Right renal cortex interstitium (tissue), 3 donors: ENCODE measurements at places on chromosomes 7 and 10. TPM values are rescaled to one million over a fixed set of nuclear protein-coding genes. Genes with fewer than 3 reads are reported as not detected.

GRCh38 chr10:108631332-108631731 lies 1292.0 kb downstream of the XPNPEP1 start:
- DNase-seq, result no peak

DNA sequence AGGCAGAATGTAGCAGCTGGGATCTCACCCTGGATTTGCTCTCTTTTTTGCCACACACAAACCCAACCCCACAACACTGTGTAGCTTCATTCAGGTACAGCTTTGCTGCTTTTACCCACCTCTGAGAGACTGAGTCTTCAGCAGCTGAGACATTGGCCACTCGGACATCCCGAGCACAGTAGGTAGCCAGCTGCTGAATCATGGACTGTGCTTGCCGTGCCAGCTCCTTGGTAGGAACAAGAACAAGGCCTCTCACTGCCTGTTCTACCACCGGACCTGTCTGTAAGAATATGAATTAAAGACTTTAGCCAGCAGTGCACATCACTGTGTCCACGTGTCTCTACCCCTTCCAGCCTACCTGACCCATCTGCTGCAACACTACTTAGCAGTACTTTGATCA lies 937 bp downstream of the DDX56 start:
- DNase-seq, result no peak

DNA sequence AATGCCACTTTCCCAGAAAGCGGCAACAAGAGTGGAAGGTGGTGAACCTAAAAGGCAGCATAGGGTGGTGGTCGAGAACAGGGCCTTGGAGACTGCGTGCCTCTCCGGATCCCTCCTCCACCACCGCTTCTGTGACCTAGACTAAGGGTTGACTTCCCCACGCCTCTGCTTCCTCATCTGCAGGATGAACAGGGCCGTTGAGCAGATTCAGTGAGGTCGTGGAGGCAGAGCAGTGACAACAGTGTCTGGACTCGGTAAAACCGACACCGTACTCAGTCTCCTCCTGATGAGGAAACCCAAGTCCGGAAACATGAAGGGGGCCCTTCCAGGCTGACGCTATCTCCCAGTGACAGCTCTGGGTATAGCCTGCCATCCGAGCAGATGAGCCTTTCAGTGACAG lies 162.6 kb downstream of the CELF2 start:
- DNase-seq, result no peak

- DNase-seq, result no peak
Observed at GRCh38 chr10:51585742-51586141, 113.7 kb downstream of the CSTF2T start.

GRCh38 chr10:131896403-131896802 lies 4.4 kb upstream of the PPP2R2D start:
- DNase-seq, result no peak

DNA sequence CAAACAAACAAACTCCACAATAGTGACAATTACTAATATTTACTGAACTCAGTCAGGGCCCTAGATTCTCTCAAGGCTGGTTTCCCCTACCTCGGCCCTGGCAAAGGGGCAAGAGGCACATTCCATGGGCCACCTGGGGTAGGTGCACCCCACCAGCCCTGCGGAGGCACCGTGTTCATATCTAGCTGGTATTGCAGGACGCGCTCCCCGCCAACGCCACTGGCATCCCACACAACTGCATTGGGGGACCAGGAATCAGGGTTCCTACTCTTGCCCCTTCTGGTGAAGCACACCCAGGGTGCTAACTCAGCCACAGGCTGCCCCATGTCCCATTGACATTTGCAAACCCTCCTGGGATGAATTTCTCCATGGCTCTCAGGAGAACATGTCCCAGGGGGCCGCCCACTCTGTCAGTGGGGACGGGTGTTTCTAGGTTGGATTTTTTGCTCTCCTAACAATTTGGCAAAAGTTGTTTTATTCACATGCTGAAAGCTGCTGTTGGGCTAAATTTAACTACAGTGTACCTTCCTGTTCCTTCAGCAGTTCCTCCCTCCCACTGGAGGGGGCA lies 76.7 kb downstream of the ZRANB1 start:
- no peak for DNase-seq

- DNase-seq, result no peak
Observed at GRCh38 chr10:38038932-38039245, 28.4 kb downstream of the ZNF33A start.

DNA sequence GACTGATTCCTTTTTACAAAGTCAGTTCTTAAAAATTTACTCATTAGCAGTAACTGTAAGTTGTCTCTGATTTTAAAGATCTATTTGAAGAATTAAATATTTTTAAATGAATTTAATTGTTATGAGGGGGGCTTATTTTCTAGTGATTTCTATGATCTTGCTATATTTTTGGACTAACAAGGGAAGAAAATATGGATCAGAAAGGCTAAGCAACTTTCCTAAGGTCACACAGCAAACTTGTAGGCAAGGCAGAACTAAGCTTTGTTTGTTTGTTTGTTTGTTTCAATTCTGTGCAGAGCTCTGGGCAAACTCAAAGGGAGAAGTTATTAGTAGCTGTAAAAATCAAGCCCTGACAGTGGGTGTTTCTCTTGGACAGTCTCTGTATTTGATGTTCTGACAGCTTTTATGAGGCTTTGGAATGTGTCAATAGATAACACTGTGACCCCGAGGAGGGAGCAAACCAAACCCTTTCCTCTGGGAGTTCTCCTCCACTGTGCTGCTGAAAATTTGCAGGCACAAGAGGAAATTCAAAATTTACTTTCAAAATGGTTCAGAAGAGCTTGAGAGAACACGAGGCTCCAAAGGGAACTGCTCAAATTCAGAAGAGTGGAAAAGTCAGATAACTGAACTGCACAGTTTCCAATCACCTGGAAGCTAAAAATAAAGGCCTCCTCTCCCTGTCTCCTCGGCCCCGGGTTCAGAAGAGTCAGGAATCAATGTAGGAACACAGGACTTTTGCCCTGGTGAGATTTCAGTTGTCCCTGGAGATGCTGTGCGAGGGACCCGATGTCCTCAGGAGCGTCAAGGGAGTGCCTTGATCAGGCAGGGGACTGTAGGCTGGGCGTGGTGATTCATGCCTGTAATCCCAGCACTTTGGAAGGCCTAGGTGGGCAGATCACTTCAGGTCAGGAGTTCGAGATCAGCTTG lies 325.7 kb downstream of the GATA3 start:
- DNase-seq, result no peak

GRCh38 chr7:97018126-97018601 lies 6.5 kb downstream of the DLX5 start:
- no peak for DNase-seq

DNA sequence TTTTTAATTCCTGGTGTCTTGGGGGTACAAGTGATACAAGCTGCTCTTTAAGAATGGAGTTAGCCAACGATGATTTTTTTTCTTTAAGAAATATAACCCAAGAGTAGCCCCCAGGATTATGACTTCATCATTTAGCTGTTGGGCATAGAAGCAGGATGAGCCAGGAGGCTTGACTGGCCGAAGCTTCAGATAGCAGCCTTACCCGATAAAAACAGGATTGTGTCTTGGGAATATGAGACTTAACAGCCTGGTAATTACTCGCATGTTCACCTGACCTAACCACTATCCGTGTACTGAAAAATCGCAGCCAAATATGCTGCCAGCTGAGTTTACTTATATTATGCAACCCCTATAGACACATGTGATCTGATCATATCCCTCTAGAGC lies 346.0 kb upstream of the BMPER start:
- no peak for DNase-seq

GRCh38 chr7:18663321-18663720 lies 167.8 kb downstream of the HDAC9 start:
- DNase-seq, result no peak

GRCh38 chr10:93437946-93438612 lies 44.1 kb downstream of the MYOF start:
- DNase-seq, result no peak

- DNase-seq, result no peak
Observed at GRCh38 chr7:151511946-151512345, 7.7 kb downstream of the RHEB start.

DNA sequence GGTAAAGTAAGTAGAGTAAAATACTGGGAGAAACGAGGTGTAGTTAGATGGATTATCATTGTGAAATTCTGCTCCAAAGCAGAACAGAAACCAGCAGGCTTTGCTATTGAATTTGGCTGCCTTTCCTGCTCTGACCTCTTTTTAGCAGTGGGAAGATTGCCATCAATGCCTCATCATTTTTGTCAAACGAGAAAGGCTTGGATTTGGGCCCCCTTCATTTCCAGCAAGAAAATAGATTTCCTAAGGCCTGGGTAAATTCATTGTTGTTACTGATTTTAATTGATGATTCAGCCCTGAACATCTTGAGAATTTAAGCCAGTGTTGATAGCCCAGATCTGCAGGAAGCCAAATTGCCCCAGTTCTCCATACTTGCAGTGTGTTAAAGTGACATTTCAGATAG lies 35.2 kb upstream of the ASAH2 start:
- no peak for DNase-seq

DNA sequence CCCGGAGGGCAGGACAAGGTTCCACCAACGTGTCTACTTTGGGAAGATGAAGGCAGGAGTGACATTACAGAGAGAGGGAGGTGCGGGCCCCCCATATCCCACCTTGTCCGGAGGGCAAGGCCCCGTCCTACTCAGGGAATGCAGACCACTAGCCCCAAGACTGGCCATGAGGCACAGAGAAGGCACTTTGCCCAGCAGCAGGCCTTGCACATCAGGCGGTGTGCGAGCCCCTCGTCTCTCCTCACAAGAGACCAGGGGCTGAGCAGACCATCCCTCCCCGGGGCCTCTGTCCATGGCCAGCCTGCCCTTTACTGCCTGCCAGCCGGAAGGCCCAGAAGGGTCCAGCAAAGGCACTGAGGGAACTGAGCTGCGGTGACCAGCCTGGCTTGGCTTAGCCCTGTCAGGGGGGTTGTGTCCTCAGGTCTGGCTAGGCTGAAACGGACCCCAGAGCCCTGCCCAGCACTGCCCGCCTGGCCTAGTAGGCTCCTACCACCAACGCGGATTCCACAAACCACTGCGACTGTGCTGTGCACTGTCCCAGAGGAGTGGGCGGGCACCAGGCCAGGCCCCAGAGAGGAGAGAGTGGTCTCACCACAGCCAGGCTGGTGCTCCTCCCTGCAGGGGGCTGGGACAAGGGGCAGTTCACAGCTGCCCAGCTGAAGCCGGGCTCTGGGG lies 16.7 kb downstream of the CAMK2B start:
- no peak for DNase-seq

GRCh38 chr10:108608860-108609259 lies 1314.5 kb downstream of the XPNPEP1 start:
- no peak for DNase-seq

DNA sequence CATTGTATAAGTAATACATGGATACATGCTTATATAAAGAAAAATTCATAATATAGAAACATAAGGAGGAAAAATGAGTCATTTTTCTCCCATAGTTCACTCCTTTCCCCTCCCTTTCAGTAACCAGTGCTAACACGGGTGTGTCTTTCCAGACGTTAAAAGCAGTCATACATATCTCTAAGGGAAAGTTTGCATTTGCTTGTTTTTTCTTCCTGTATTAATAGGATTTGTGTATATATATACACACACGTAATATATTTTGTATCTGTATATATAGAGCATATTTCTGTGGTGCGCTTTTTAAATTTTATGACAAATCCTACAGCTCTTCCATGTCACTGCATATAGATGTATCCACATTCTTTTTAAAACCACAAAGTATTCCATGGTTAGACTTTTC lies 78.8 kb downstream of the RALA start:
- DNase-seq, result no peak

- DNase-seq, result no peak
Observed at GRCh38 chr7:88700725-88701124, 58.8 kb upstream of the ZNF804B start.

DNA sequence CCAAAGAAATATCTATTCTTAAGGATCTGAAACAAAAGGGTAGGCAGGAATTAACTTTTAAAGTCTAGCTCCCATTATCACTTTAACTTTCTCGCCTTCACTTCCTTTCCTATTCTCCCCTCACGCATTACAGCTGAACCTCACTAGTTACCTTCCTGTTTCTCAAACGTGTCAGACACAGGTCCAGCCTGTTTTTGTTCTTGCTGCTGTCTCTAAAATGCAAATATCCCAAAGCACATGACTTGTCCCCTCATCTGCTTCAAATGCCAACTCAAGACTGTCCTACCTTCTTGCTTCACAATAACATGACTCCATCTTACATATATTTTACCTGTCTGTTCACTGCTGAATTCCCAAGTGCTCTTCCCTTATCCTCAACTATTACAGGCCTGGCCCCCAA lies 17.6 kb downstream of the ZDHHC6 start:
- no peak for DNase-seq

DNA sequence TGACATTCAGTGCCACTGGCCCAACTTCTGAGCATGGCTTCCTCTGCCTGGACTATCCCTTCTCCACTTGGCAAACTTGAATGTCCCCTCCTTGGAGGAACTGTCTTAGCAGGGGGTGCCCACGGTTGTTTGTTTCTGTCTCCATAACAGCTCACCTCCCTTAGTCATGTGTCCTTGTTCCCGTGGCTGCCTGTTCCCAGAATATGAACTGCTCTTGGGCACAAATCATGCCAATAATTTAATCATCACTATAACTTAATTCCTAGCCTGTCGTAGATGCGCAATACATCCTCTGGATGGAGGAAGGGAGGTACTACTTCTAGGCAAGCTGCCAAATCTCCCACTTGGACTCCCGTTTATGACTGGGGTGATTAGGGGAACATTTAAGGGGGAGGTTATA lies 173.1 kb downstream of the MYOF start:
- no peak for DNase-seq

- no peak for DNase-seq
Observed at GRCh38 chr10:72261784-72262404, 11.8 kb upstream of the DDIT4 start.

DNA sequence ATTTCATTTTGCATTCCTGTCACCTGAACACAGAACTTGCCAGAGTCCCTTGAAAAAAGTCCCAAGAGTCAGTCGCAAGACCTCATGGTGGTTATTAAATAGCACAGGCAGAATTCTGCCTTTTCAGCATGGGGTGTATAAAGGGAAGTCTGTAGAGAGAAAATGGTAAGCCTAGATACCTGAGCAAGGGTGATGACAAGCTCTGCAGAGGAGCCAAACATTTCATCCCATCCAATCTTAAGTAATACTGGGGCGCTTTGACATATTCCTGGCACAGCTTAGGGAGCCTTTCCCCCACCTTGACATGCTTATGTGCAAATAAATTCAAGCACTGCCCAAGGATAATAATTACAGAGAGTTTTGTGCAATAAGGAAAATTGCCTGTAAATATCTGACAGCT lies 213.0 kb downstream of the INHBA start:
- DNase-seq, result no peak

DNA sequence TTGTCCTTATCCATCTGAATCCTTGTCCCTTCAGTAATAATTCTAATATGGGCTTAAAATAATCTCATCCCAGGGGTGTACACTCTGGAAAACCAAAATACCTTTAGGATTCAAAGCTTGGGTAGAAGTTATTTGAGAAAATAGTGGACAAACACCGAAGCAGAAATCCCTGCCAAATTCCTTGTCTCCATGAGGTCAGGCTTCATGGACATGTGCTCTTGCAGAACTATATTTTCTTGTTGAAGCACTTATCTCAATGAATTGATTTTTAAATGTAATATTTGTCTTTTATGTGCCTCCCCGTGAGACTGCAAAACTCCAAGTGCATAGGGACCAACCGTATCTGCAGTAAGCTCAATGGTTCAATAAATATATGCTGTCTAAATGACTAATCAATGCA lies 1153.3 kb upstream of the AUTS2 start:
- no peak for DNase-seq

Gene EGR2
- 2.3 TPM for polyA plus RNA-seq

Gene LBX1
- not detected for polyA plus RNA-seq

Gene PNLIPRP1
- polyA plus RNA-seq, result not detected

Gene LIPM
- not detected for polyA plus RNA-seq

Gene AGMO
- 0.82 TPM for polyA plus RNA-seq

Gene AKR1D1
- polyA plus RNA-seq, result 0.13 TPM

Gene AGAP4
- 23.1 TPM for polyA plus RNA-seq

Gene NOBOX
- polyA plus RNA-seq, result not detected

Gene HECW1
- 5.6 TPM for polyA plus RNA-seq

Gene INA
- 0.64 TPM for polyA plus RNA-seq

Gene OR2A12
- polyA plus RNA-seq, result not detected
